ENCODE measurements at places on chromosomes 5 and 9.

GRCh38 chr9:121439711-121440664 is 59.7 kb downstream of the GGTA1 start:
- DNase-seq: no peak

- DNase-seq: peak; percentile 14
These were observed 73.6 kb downstream of the CDH12 start for GRCh38 chr5:22779499-22779898.

DNA sequence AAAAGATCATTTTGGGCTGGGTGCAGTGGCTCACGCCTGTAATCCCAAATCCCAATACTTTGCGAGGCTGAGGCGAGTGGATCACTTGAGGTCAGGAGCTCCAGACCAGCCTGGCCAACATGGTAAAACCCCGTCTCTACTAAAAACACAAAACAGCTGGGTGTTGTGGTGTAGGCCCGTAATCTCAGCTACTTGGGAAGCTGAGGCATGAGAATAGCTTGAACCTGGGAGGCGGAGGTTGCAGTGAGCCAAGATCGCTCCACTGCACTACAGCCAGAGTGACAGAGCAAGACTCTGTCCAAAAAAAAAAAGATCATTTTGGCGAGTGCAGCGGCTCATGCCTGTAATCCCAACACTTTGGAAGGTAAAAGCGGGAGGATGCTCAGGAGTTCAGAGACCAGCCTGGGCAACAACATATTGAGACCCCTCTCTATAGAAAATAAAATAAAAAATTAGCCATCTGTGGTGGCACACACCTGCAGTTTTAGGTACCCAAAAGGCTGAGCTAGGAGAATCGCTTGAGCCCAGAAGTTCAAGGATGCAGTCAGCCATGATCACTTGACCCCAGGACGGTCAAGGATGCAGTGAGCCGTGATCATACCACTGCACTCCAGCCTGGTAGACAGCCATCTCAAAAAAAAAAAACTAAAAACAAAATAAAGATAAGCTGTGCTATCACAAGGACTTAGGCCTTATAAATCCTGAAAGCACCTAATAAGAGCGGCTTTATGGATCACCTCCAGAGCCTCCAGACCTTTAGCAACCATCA is 16.2 kb downstream of the PPP2CA start:
- no peak for DNase-seq

- no peak for DNase-seq
These were observed 71.6 kb upstream of the HSPB3 start for GRCh38 chr5:54383941-54384340.

GRCh38 chr9:32533816-32534215 is 7.8 kb upstream of the RIGI start:
- no peak for DNase-seq

- DNase-seq: no peak
These were observed 85.6 kb upstream of the PLPP6 start for GRCh38 chr9:4576448-4576847.

GRCh38 chr5:53302529-53302928 is 177.9 kb upstream of the FST start:
- no peak for DNase-seq

DNA sequence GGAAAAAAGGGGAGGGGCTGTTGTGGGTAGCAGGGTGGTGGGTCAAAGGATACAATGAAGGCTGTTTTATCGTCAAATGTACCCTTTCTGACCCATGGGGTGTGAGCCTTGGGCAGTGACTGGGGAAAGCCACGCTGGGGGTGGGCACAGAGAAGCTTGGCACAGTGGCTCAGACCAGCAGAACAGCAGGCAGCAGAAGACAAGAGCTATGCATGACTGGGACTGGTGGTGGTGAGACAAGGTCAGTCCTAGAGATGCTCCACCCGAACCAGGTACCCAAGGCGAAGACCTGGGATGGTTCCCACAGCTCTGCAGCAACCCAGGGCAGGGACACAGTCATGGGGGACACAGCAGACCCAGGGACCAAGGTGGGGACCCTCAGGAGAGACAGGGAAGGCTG is 38.3 kb downstream of the BICD2 start:
- no peak for DNase-seq

DNA sequence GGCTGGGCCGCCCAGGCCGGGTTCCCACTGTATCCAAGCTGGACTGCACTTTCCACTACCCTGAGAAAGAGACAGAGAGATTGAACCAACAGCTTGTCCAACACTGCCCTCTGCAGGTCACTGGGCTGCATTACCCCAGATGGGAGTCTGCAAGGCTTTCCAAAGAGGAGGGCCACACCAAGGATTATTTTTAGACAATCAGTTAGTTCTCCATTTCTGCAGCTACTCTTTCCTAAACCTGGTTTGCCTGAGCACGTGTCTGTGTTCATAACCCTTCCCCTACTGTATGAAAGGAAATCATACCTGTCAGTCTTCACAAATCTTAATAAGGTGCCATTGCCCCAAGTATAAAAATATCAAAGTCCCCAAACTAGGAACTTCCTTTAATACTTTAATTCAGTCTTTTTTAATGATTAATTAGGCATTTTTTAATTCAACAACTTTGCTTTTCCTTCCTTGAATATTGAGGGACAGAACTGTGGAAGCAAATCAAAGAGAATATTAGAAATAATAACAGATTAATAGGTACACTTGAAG is 13.4 kb upstream of the FGF1 start:
- peak; percentile 88 for DNase-seq

DNA sequence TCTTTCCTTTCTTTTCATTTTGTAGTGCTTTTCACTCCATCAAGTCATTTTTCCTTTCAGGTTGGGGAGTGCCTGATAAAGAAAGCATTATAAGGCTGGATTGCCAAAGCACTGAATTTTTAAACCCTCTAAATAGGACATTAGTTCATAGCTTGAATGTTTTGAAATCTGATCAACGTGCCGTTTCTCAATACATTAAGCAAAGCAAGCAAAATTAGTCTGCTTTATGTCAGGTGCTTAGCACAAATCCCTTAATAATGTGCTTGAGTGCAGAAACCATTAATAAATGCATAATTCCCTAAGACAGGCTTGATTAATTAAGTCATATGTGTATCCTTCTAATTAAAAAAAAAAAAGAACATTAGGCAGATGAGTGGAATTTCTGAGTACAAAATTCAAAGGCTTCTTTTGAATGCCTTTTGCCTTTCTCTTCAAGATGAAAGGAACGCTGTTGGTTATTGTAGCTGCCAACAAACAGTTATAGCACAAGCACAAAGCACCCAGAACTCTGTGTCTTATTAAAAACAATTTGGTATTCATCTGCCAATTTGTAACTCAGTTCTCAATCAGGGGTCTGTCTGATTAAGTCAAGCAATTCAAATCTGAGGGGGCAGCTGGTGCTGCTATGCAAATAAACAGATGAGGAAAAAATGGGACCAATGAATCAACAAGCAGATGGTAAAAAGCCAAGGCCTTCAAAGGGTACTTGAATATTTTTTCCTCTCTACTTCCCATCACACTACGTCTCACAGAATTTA is 233.7 kb downstream of the TLE1 start:
- no peak for DNase-seq

DNA sequence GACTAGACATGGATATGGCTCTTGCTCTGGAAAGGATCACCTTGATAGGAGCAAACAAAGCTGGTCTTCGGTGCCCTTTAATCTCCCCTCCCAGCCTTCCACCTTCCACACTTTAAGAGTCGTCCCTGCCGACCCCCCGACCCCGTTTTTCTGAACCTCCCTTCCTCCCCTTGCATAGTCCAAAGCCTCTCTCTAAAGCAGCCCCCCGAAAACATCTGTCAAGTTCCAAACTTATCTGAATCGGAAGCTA is 423 bp upstream of the NUP214 start:
- DNase-seq: no peak

DNA sequence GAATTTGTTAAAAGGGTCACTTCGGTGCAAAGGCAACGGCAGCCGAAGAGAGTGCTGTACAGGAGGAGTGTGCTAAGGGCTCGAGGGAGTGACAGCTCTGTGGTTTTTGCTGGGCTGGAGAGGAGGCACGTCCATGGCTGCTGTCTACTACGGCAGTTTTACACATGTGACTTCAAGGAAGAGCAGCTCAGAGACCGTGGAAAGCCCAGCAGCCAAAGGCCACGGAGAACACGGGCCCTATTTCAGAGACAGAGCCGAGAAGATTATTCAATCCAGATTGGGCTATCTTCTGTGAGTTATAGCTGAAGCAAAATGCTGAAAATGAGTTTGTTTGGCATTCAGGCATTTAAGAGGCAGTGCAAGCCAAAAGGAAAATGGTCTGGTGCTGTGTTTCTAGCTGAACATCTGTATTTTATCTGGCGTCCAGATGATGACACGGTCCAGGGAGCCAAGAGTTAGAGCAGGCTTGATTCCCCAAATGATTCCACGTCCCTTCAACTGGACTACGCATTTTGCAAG is 96.4 kb downstream of the RFK start:
- peak; percentile 45 for DNase-seq

GRCh38 chr5:53399926-53400697 is 80.3 kb upstream of the FST start:
- no peak for DNase-seq

DNA sequence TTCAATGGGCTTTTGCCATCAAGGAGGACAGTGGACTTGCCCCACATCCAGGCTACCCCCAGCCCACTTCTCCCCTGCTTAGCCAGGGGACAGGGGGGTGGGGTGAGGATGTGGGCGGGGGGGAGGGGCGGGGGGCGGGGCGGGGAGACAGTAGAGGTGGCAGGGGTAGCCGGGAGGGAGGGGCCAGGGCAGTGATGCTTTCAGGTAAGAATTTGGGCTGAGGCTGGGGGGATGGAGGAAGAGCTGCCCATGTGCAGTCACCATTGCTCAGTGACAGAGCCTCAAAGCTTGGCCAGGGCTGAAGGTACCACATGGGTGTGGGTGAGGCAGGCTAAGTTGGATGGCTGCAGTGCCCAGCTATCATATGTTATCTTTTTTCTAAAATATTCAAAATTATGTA is 40.7 kb upstream of the HNRNPA0 start:
- DNase-seq: no peak

- no peak for DNase-seq
These were observed 243.4 kb downstream of the ARRDC3 start for GRCh38 chr5:91139572-91140200.

- DNase-seq: no peak
These were observed 75.2 kb downstream of the ESM1 start for GRCh38 chr5:54909911-54910870.

- DNase-seq: no peak
These were observed 20.5 kb upstream of the ARHGEF28 start for GRCh38 chr5:73605223-73606087.

Measured in NB4 (cell line).